ENCODE measurements at places on chromosomes 16 and 17. TPM values are rescaled to one million over a fixed set of nuclear protein-coding genes. Genes with fewer than 3 reads are reported as not detected.

NPIPA7 gene
- 12.6 TPM for total RNA-seq

TMEM220 gene
- 1.7 TPM for total RNA-seq

SLC43A2 gene
- total RNA-seq, result 2.5 TPM

ANKRD40CL gene
- total RNA-seq, result not detected

DOC2B gene
- not detected for total RNA-seq

SGCA gene
- total RNA-seq, result not detected

TMC7 gene
- total RNA-seq, result not detected

ANKS3 gene
- total RNA-seq, result 20.4 TPM

STH gene
- not detected for total RNA-seq

OTOP2 gene
- total RNA-seq, result not detected

ABCA6 gene
- total RNA-seq, result 0.14 TPM

ACSM5 gene
- not detected for total RNA-seq

ZNF213 gene
- total RNA-seq, result 13.3 TPM

SDF2 gene
- total RNA-seq, result 47.3 TPM

TBX6 gene
- total RNA-seq, result 3.0 TPM

WNT9B gene
- not detected for total RNA-seq

MILR1 gene
- 0.65 TPM for total RNA-seq

CYGB gene
- 0.37 TPM for total RNA-seq

NAGS gene
- total RNA-seq, result 1.4 TPM

TMEM238L gene
- total RNA-seq, result not detected

SSH2 gene
- 77.0 TPM for total RNA-seq

CLEC18C gene
- total RNA-seq, result 0.67 TPM

CFAP97D1 gene
- total RNA-seq, result not detected

Measured in activated naive CD8-positive, alpha-beta T cell treated with anti-CD3 and anti-CD28 coated beads, Interleukin-2, amount 10 ng/mL, durations not matched to agents 7 days and 5 days (primary cell).